ENCODE measurements at places on chromosomes 7 and 10. TPM values are rescaled to one million over a fixed set of nuclear protein-coding genes. Genes with fewer than 3 reads are reported as not detected.

DNA sequence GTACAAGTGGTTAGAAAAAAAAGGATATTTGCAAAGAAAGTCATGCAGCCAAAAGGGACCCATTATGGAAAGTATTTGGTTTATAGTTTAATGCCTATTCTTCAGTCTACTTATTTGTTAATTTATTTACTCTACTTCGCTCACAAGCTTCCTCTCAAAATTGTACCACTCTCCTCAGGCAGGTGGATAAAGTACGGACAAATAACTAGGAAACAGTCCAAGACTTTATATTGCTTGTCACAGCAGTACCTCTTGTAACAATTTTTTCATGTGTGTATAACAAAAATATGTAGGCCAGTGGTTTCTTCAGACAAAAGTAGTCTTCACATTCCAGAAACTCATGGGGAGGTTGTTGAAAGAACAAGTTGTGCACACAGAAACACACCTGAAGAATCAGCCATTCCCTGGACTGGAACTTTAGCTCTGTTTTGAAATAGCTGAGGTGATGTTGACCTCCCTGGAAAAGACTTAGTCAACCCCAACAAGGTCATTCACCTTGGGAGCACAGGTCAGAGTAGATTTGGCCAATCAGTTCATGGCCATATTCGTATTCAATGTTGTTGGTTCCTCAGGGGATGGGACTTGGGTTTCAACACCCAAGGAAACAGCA, 73.4 kb downstream of the TES start:
- no peak for DNase-seq

Gene RTKN2
- 3.6 TPM for total RNA-seq

Gene NOC3L
- total RNA-seq, result 15.8 TPM

GRCh38 chr7:836429-836828, 4.2 kb downstream of the SUN1 start:
- no peak for DNase-seq

Gene EVX1
- 5.9 TPM for total RNA-seq

Gene TMEM196
- total RNA-seq, result not detected

Gene HECW1
- total RNA-seq, result 1.4 TPM

Gene PRKAR2B
- total RNA-seq, result 12.4 TPM

DNA sequence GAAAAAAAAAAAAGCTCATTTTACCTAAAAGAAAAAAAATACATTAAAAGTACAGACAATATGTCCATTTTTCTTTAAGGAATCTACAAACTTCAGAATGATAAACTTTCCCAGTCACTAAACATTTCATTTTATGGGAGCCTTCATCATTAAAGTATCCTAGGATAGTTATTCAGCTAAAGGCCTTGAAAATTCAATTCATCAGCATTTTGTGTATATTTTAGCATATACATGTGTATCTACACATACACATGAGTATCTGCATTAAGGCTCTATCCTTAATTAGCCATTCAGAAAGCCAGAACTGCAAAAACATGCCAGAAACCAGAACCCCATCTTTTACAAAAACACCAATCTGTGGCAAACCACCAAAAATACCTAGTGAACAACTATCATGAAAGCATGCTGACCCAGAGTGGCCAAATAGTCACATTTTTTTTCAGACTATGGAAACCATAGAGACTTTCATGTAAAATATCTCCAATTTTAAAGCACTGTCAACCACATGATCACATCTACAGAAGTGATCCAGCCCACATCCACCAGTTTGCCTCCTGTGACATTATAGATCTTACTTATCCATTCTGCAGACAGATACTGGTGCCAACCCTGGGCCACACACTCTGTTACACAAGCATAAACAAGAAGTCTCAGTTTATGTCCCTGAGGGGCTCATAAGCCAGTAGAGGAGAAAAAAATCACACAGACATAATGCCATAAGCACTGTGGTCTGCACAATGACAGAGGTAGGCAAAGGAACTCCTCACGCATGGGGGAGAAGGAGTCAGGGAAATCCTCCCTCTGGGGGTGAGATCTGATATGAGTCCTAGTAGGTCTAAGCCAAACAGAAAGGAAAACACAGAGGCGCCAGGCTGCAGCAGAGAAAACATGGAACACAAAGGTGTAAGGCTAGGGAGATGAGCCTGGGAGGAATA, 79.2 kb downstream of the SRPK2 start:
- DNase-seq, result no peak

DNA sequence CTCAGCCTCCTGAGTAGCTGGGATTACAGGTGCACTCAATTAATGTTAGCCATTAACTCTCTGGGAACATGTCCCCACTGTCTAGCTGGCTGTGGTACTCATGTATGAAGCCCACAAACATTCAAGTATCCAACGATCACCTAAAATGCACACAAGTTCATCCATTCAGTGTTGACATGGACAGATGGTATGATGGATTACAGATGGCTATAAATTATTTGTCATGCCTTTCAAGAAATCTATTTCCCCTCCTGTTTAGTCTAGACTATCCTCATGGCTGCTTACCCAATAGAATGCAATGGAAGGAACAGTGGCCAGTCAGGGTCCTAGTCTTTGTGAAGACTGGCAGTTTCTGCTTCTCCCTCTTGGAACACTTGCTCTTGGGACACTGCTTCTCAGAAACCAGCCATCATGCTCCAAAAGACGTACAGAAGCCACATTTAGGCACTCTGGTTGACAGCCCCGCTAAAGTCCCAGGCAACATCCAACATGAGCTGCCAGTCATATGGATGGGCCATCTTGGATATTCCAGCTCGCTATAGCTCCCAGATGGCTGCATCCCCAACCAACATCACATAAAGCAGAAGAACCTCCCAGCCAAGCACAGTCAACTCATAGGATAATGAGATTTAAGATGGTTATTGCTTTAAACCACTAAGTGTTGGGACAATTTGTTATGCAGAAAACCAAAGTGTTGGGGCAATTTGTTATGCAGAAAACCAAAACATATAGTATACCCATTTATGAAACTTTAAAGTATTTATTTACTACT, 33.1 kb downstream of the MYL10 start:
- DNase-seq, result no peak

Gene AOAH
- 4.1 TPM for total RNA-seq

DNA sequence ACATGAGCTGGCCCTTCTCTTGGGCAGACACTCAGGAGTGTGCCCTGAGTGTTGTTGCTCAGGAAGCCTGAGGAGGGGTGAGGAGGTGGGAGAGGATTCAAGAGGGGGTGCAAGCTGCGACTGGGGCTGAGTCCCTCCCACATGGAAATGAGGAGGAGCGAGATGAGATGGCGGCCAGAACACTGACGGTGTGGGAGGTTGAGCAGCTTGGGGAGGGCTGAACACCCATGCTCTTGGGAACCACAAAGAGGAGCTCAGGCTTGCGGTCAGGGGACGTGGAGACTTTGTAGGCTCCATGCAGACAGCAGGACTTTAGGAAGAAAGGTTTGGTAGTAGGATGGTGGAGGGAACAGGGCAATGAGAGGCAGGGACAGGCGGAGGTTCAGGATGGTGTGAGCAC, 163.2 kb upstream of the SHH start:
- no peak for DNase-seq

- no peak for DNase-seq
Measured at GRCh38 chr10:60989400-60989876, 45.5 kb upstream of the RHOBTB1 start.

GRCh38 chr10:76315240-76315639, 883.8 kb downstream of the LRMDA start:
- no peak for DNase-seq

- DNase-seq, result no peak
Measured at GRCh38 chr7:67653856-67654454, 657.3 kb downstream of the TYW1 start.

Gene DCLRE1C
- 20.8 TPM for total RNA-seq

DNA sequence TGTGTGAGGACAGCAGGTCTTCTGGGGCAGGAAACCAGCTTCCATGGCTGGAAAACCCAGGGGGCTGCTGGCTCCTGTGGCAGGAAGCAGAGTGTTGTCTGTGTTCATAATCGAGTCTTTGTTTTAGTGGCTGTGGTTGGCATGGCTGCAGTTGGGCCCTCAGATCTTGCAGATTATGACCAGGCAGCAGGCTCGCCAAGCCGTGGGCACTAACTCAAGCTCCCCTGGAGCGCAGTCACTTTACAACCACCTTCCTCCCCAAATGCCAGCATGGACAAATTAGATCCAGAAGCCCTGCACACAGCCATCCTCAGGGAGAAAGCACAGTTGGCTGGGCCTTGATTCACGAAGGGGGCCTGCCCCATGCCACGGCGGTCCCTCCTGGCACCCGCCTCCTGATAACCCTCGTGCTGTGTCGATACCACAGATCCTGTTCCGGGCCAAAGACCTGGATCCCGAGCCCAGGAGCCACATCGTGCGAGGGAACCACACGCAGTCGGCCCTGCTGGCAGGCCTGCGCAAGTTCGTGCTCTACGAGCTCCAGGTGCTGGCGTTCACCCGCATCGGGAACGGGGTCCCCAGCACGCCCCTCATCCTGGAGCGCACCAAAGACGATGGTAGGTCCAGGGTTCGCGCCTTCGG, 552.5 kb upstream of the FOXK1 start:
- DNase-seq, result no peak

Gene EPHA1
- total RNA-seq, result 10.5 TPM

Gene TBL2
- total RNA-seq, result 73.5 TPM

- DNase-seq, result no peak
Measured at GRCh38 chr10:60508831-60509230, 119.2 kb upstream of the ANK3 start.

DNA sequence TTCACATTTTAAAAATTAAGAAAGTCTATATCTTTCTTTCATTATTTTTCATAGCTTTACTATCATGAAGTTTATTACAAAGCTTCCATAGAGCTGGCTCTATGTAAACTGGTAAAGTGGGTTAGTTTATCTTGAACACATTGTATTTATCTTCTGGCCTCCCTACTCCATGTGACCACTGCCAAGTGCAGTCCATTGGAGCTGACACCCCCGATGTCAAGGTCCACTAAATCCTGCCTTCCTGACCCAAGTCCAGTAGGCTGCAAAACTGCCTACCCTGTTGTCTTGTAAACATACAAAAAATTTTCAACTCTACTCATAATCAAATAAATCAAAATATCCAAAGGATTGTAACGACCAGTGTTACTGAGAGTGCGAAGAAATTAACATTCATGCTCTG, 10.2 kb downstream of the DNAJC12 start:
- DNase-seq, result no peak

Gene MOGAT3
- not detected for total RNA-seq

- no peak for DNase-seq
Measured at GRCh38 chr10:131091682-131092081, 219.8 kb downstream of the TCERG1L start.

GRCh38 chr7:127901895-127902703, 129.1 kb downstream of the LRRC4 start:
- DNase-seq, result no peak

DNA sequence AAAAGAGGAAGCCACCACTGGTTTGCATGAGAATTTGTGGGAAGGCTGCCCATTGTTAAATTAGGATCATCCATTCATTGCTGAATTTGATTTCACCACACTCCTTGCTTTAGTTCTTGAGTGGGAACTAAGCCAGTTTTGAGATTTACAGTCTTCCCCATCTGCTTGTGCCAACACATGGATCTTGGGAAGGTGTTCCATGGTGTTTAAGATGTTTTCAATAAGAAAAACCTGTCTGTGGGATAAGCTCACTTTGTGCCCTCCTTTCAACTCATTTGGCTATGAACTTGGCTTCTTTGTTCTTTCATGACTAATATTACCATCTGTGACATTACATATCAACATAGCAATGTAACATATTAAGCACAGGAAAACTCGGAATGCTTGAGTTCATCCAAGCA, 73.2 kb downstream of the INHBA start:
- DNase-seq, result no peak

GRCh38 chr10:50805981-50806622, 66.4 kb downstream of the ASAH2B start:
- DNase-seq, result no peak

Gene AKR1C2
- total RNA-seq, result 6.4 TPM

Gene ABCB4
- total RNA-seq, result 0.05 TPM

- DNase-seq, result no peak
Measured at GRCh38 chr7:87476179-87476557, 688 bp upstream of the ABCB4 start.

Measured in prostate gland (tissue), 2 donors.